HepG2 (cell line): ENCODE measurements at places on chromosomes 5 and 9. TPM values are rescaled to one million over a fixed set of nuclear protein-coding genes. Genes with fewer than 3 reads are reported as not detected.

DNA sequence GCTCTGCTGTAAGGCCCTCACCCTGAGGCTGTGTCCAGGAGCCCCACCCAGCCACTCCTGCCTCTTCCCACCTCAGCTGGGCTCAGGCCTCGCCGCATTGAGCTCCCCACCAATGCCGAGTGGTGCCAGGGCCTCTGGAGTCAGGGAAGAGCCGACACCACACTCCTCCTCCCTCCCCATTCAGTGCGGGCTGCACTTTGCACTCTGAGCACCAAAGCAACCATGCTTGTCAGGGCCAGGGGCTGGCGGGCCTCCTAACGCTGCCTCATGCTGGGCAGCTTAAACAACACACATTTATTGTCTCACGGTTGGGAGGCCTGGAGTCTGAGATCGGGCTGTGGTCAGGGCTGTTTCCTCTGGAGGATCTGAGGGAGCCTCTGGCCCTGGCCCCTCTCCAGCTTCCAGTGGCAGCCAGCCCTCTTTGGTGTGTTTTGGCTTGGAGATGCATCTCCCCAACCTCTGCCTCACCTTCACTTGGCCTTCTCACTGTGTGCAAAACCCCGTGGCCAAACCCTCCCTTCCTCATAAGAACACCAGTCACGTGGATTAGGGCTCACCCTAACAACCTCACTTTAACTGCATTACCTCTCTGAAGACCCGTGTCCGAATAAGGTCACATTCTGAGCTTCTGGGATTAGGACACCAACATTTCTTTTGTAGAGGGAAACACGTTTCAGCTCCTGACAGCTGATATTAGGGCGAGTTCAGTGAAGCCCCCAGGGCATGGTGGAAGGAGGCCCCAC is 157.8 kb downstream of the MED10 start:
- H3K4me3 ChIP-seq: no peak overlapping the region

GRCh38 chr5:125785407-125785806 is 637.8 kb upstream of the GRAMD2B start:
- H3K4me3 ChIP-seq: no peak overlapping the region
- DNase-seq: no peak
- H3K4me1 ChIP-seq: no peaks in the 10 kb centered on the region
- H3K27me3 ChIP-seq: no peaks in the 10 kb centered on the region

GRCh38 chr9:136965771-136966484 is 11.4 kb upstream of the PTGDS start:
- peaks cover 32% of the 10 kb centered on the region for H3K4me1 ChIP-seq
- no peak for DNase-seq
- H3K27ac ChIP-seq: no peak overlapping the region
- H3K4me3 ChIP-seq: no peak overlapping the region
- no peaks in the 10 kb centered on the region for H3K36me3 ChIP-seq
- peaks cover 25% of the 10 kb centered on the region for H3K27me3 ChIP-seq

DNA sequence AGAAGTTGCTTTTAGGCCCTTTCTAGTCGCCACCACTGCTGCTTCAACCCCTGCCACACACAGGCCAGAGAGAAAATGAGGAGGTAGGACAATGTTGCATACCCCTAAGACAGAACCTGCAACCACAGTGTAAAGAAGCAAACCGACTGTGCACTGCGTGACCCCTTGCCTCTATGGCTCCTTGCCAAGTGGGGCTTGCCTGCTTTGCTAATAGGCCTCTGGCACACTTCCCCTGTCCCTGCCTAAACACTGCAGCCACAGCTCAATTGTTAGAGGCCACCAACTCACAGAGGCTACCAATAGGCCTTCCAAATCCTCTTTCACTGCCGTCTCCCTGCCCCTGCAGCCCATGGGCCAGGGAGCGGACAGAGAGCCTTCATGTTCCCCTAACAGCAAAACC is 280.1 kb downstream of the CDH10 start:
- no peaks in the 10 kb centered on the region for H3K36me3 ChIP-seq
- no peaks in the 10 kb centered on the region for H3K4me1 ChIP-seq
- H3K27ac ChIP-seq: no peak overlapping the region
- H3K4me3 ChIP-seq: no peak overlapping the region
- H3K27me3 ChIP-seq: no peaks in the 10 kb centered on the region

GRCh38 chr9:109640580-109641371 is 139.2 kb upstream of the PALM2AKAP2 start:
- H3K27me3 ChIP-seq: peaks cover 38% of the 10 kb centered on the region; the same call in 2 of the 3 replicates
- no peak for DNase-seq
- no peaks in the 10 kb centered on the region for H3K4me1 ChIP-seq
- no peak overlapping the region for H3K4me3 ChIP-seq
- no peaks in the 10 kb centered on the region for H3K36me3 ChIP-seq

DNA sequence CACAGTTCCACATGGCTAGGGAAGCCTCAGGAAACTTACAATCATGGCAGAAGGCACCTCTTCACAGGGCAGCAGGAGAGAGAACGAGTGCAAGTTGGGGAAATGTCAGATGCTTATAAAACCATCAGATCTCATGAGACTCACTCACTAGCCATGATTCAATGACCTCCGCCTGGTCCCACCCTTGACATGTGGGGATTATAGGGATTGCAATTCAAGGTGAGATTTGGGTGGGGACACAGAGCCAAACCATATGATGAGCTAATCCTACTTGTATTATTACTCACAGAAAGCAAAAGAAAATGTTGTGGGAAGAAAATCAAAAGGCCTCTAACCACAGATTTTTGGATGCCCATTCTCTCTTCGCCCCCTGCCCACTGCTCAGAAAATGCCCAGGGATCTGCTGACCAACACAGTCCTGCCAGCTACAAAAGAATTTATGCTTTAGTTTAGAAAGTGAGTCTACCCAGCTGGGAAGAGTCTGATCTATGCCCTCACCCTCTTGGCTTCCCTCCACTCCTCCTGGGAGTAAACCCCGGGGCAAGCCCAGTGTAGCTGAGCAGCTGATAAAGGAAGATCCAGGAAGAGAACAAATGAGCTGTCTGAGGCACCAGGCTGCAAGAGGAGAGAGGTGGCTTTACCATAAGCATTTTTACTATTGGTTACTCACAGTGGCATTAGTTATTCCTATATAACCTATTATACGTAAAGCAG is 53.1 kb downstream of the RNF130 start:
- H3K27me3 ChIP-seq: no peaks in the 10 kb centered on the region
- H3K36me3 ChIP-seq: peaks cover 4% of the 10 kb centered on the region
- no peaks in the 10 kb centered on the region for H3K4me1 ChIP-seq
- no peak overlapping the region for H3K4me3 ChIP-seq

DNA sequence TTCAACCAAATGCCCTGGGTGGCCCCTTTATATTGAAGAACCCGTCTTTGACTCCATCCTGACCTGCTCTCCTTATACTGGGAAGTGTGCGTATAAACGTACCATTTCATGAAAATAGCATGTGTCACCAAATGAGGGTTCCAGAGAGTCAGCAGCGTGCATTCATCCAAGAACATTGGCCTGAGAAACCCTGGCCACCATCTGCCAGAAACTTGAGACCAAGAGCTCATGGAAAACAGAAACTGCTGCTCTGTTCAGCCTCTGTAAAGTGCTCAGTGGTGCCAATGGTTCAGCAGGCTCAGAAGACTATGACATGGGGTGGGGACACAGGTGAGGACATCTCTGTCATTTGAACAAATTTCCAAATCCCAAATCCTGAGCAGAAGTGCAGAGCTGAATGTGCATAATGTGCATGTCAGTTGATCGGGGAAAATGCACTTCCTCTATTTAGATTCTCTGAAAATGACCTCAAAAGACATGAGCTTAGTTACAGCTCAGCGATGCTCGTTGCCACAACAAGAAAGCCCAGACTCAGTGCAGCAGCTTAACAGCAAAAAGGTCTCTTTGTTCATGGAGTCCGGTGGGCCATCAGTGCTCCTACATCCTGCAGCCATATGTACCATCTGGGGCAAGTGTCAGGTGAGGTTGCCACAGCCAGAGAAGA is 176.1 kb downstream of the ATPSCKMT start:
- no peak for DNase-seq
- 0 out of 3 replicates have a peak, but pooled peaks cover 8% of the 10 kb centered on the region for H3K27me3 ChIP-seq
- no peak overlapping the region for H3K4me3 ChIP-seq
- H3K4me1 ChIP-seq: no peaks in the 10 kb centered on the region
- no peak overlapping the region for H3K27ac ChIP-seq

GRCh38 chr9:131677444-131678180 is 62.3 kb downstream of the RAPGEF1 start:
- peak; percentile 27 for DNase-seq
- no peaks in the 10 kb centered on the region for H3K36me3 ChIP-seq
- H3K27me3 ChIP-seq: no peaks in the 10 kb centered on the region
- H3K4me3 ChIP-seq: 0 out of 2 replicates have a peak overlapping the region, but pooled peaks have one; percentile 33
- peaks cover 57% of the 10 kb centered on the region for H3K4me1 ChIP-seq

- no peak for DNase-seq
- H3K27ac ChIP-seq: no peak overlapping the region
- peaks cover 11% of the 10 kb centered on the region; the same call in 1 of the 2 replicates for H3K4me1 ChIP-seq
- H3K27me3 ChIP-seq: peaks cover 19% of the 10 kb centered on the region
- no peak overlapping the region for H3K4me3 ChIP-seq
These were observed 19.0 kb downstream of the ADGRD2 start for GRCh38 chr9:124469011-124469832.

DNA sequence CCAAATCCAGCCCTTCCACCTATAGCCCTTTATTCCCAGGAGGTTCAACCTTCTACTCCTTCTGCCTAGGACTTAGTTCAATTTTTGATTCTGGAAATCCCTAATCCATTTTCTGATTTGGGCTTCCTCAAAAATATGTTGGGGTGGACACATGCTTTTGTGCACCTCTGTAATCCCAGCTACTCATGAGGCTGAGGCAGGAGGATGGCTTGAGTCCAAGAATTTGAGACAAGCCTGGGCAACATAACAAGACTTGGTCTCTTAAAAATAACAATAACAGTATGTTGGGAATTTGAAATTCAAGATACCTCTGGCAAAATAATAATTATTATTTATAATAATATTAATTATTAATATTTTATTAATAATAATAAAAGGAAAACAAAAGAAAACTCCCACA is 188.7 kb upstream of the TLE4 start:
- H3K4me1 ChIP-seq: no peaks in the 10 kb centered on the region
- DNase-seq: no peak
- no peak overlapping the region for H3K4me3 ChIP-seq
- H3K27me3 ChIP-seq: no peaks in the 10 kb centered on the region

DNA sequence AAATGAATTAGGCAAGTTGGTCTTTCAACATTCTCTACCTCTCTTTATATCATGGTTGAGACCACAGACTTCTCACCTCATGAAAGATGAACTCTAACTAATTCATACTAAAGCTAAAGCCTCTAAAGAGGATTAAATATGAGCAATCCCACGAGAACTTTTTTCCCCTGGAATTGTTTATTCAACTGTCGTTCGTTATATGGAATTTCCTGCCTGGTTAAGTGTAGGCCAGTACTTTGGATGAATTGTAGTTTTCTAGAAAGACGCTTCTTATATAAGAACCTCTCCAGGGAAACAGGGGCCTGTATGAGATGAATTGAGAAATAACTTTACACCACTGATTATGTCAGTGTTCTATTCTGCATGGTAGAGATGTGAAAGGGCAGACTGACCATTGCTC is 42.9 kb downstream of the PDCD1LG2 start:
- H3K4me3 ChIP-seq: no peak overlapping the region
- DNase-seq: no peak
- H3K4me1 ChIP-seq: no peaks in the 10 kb centered on the region
- no peak overlapping the region for H3K27ac ChIP-seq
- no peaks in the 10 kb centered on the region; the same call in 2 of the 3 replicates for H3K27me3 ChIP-seq

Gene PCDHAC1
- total RNA-seq: 0.04 TPM in 1 of 2 replicates, not detected in the other

Gene AMBP
- 612 and 1,510 TPM in 2 replicates for total RNA-seq

Gene PRLR
- total RNA-seq: 13.3 and 22.2 TPM in 2 replicates

Gene ZNF618
- total RNA-seq: 0.06 and 0.07 TPM in 2 replicates
